ENCODE measurements at places on chromosomes 13 and 19.

- no peak for DNase-seq
Observed at GRCh38 chr19:33256261-33256660, 30.6 kb upstream of the SLC7A10 start.

DNA sequence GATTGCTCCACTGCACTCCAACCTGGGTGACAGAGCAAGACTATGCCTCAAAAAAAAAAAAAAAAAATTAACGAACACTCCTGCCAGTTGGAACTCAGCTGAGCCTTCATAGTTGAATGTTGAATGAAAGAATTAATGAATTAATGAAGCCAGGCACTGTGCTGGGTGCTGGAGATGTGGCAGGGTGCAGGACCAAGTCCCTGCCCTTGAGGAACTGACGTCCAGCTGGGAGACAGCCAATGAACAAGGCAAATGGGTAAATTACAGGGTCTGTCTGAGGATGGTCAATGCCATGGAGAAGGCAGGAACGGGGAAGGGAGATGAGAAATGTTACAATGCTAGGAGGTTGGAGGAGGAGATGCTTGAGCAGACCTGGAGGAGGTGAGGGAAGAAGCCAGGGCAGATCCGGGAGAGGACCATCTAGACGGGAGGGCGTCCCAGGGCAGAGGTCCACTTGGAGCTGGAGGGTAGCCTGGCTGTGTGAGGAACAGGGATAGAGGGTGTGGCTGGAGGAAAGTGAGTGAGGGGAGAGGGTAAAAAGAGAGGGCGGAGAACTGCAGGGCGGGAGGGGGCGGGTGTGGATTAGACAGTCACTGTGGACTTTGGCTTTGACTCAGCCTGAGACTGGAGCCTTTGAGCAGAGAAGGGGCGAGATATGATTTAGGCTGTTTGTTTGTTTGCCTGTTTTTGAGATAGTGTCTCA is 16.8 kb upstream of the IGSF23 start:
- DNase-seq, result no peak

GRCh38 chr13:26324867-26325266 is 70.9 kb downstream of the CDK8 start:
- no peak for DNase-seq

DNA sequence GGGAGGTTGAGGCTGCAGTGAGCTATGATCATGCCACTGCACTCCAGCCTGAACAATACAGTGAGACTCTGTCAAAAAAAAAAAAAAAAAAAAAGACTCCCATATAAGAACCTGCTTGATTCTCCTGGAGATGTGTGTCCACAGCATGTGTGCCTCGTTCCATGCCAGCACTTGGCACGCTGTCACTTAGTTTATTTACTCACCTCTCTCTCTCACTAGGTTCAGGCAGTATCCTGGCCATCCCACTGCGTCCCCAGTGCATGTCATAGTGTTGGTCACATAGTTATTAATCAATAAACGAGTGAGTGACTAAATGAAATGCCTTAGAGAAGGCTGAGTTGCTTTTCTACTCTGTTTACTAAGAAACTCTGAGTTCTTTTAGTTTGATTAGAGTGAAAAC is 79.1 kb upstream of the GPR12 start:
- no peak for DNase-seq

DNA sequence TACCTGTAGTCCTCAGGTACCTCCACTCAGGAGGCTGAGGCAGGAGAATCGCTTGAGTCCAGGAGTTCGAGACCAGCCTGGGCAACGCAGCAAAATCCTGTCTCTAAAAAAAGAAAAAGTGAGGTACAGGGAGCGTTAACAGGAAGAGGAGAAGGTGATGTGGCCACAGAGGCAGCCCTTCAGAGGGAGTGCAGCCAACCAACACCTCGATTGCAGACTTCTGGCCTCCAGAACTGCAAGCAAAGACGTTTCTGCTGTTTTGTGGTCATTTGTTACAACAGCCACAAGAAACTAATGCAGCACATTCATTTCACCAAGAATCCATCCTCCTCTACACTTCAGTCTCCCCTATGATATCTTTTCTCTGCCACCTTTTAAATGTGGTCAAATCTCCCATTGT is 145.2 kb downstream of the USP12 start:
- DNase-seq, result no peak

- DNase-seq, result no peak
Observed at GRCh38 chr13:26988059-26988769, 183.4 kb downstream of the USP12 start.

GRCh38 chr13:49052813-49053212 is 77.1 kb downstream of the FNDC3A start:
- no peak for DNase-seq

DNA sequence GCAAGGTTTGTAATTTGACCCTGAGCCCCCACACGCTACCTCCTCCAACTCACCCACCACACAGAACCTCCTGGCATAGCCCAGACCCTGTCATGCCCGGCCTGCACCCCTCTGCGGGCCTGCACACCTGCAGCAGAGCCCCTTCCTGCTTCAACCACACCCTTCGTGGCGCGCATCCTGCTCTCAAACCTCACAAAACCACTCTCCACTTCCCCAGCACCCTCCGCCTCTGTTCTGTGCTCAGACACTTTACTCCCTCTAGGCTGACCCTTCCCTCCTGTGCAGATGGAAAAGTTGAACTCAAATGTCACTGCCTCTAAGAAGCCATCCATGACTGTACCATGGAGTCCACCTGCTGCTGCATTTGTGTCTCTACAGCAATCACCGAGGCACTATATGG is 28.5 kb downstream of the FAAP24 start:
- DNase-seq, result peak; percentile 18

Data from CD4-positive, alpha-beta T cell treated with Interferon alpha-2 for 1 hour (primary cell).